ENCODE measurements at places on chromosomes 1 and 21.

GRCh38 chr21:33686386-33686785 is 44.1 kb downstream of the ITSN1 start:
- peak; percentile 67 for DNase-seq

- DNase-seq, result peak; percentile 7
These were observed at the start of gene FAM43B for GRCh38 chr1:20551945-20552727. FAM43B (plus strand) TSS chr1:20552573; CDS start chr1:20552974, 401 bp downstream.

DNA sequence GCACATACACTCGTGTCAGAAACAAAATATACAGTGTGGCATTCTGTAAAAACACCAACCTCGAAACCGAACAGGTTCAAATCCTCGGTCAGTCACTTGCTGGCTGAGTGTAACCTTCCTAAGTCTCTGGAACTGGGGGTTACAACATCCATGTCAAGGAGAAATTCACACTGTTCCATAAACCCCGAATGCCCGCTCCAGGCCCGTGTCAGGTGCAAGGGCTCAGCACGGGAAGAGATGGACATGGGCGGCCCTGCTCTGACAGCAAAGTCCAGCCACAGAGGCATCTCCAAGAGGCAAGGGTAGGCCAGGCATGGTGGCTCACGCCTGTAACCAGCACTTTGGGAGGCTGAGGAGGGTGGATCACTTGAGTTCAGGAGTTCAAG is 79.5 kb downstream of the SLC66A1 start:
- DNase-seq, result no peak

DNA sequence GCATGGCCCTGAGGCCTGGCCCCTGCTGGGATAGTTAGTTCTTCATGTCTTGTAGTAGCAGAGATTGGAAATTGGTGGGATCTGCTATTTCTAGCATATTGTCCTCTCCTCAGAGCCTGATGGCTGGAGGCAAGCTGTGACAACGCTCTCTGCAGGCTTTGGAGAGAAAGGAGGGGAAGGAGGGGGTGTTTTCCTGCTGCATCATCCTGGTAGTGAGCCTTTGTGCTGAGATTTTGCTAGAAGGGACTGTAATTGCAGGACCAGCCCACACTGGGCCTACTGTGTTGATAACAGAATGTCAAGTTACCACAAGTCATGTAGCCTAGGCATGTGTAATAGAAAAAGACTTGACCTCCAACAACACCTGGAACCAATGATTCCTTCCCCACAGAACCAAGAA is 351.0 kb downstream of the SIPA1L2 start:
- no peak for DNase-seq

DNA sequence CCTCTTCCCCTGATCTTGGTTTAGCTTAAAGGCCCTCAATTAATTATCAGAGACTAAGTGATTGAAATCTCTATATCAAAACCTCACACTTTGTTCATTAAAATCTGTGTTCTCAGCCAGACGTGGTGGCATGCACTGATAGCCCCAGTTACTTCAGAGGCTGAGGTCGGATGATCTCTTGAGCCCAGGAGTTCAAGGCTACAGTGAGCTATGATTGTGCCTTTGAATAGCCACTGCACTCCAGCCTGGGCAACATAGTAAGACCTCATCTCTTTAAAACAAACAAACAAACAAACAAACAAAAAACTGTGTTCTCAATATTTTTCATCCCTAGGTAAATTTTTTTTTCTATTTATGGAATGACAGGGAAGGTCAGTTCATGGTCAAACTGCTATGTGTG is 18.7 kb downstream of the TRMT13 start:
- DNase-seq, result no peak

DNA sequence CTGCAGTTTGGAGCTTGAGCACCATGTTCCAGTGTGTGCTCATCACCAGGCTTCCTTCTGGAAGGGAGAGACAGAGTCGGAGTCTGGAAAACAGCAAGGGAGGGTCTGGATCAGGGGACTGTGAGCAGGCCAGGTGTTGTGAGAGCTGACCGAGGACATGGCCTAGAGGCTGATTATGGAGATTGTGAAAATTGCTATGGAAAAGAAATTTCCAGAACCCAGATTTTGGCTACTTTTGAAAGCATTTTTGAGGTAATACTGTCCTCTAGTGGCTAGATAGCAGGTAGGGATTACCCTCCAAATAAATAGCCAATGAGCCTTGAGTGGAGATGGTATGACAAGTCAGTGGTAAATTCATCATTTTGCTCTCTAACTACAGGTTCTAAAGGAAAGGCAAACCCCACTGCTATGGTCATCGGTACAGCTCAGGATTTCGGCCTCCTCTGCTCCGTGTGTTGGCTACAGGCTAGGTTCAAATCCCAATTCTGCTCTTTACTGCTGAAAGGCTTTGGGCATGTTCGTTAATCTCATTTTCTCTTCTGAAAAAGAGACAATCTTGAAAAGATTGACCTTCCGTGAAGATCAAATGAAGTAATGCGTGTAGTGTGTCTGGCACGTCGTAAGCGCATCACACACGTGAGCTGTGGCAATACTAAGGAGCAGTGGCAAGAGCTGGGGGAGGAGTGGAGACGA is 1.0 kb upstream of the HAO2 start:
- peak; percentile 54 for DNase-seq

DNA sequence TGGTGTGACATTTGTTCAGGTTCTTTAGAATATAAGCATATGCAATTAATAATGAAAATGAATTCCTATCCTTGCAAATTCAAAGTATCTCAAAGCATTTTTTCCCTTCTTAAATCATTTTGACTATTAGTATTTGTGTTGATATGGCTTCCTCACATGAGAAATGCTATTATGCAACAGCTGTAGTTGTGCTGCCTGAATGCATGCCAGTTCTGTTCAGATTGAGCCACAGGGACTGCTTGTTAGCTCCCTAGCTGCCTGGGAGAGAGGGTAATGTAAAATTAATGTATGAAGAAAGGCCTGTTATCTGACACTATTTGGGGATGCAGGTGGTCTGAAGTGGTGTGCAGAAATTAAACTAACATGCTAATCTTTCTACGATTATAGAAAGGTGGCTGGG is 45.5 kb downstream of the CACHD1 start:
- DNase-seq, result peak; percentile 11

GRCh38 chr1:202250982-202251381 is 57.4 kb downstream of the LGR6 start:
- no peak for DNase-seq

DNA sequence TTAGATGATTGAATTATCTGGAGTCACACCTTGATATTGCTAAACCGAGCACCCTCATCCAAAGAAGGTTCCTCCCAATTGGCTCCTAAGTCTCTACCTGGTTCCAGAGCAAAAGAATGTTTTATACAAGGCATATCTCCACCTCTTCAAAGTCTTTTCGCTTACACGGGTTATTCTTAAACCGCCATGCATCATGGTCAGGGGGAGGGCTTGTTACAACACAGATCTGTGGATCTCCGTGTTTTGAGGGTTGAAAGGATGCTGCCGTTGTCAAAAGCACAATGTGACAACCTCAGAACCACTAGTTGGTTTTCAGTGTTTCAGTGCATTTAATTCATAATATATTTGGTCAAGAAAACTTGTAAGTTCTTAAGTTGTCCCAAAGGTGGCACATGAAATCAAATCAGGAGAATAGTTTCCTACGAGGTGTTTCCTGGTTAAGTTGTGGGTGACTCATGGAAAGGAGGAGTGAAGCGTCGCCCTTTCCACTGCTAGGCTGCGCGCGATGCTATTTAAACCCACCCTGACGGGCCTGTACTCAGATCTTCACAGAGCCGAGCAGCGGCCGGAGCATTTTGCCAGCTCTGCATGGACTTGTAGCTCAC is 1531.6 kb upstream of the TPTE start:
- no peak for DNase-seq

- no peak for DNase-seq
These were observed 56.0 kb downstream of the SASS6 start for GRCh38 chr1:100076744-100077143.

DNA sequence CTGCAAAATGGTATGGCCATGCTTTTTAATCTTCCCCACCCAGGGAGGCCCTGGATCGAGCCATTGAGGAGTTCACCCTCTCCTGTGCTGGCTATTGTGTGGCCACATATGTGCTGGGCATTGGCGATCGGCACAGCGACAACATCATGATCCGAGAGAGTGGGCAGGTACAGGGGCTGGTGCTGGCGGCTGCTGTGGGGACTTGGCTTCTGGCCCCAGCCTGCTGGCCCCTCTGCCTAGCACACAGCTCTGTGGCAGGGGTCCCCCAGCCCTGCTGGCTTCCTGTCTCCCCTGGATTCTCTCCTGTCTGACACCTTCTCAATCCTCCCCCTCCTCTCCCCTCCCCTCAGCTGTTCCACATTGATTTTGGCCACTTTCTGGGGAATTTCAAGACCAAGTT is 72.4 kb downstream of the PIK3CD start:
- no peak for DNase-seq

DNA sequence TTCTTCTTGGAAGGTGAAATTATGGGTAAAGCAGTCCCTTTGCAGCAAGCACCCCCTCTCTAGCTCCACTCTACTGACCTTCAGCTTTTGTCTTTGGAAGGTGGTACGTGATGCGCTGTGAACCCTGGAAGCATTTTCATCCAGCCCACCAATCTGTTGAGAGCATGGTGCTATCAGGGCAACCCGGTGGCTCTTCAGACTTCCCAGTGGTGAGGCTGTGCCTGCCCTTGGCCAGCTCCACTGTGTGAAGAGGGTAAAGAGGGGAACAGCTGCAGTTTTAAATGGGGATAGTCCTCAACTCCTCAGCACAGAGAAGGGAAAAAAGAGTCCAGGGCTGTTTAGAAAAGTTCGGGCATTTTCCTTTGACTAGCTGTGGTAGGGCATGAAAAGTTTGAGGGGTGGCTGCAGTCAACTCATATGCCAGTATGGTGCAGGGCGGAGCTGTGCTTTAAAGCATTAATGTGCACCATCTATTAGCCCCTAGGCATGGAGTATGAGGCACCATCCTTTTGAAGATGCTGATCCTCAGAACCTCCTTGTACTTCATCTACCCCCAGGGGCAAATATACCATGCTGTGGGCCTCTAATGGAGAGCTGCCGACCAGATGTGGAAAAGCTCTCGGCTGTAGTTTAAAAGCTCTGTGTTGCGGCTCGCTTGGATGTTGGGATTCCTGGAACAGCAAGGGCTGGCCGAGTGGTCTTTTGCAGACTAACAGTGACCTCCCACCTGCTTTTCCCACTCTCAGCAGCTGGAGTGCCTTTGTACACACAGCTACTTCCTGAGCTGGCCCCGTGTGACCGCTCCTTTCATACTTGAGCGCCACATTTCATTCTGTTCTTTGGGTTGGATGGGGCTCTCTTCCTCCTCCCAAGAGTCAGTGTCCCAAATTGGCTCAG is 123.0 kb downstream of the PEX14 start:
- peak; percentile 42 for DNase-seq

DNA sequence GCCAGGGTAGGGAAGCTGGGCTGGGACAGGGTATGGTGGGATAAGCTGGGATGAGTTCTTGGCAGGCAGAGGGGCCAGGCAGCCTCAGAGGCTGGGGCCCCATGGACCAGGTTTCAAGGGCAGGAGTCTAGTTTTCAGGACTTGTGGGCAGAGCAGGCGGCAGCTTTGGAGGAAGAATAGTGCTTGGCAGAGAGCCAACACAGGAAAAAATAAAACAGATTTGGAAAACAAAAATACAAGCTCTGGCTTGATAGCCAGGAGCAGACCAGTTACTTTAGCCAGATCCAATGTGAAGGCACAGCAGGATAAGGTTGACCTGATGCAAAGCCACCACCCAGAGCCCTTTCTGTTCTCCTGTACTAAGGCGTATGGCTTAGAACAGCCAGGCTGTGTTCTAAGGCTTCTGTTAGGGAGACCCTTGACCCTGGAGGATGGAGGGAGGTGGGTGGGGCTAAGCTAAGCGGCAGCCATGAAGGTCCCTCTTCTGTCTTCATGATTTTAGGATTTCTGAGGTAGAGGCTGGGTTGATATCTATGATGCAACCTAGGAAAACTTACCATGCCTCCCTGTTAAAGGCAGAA is 5.5 kb downstream of the TRAF5 start:
- no peak for DNase-seq

DNA sequence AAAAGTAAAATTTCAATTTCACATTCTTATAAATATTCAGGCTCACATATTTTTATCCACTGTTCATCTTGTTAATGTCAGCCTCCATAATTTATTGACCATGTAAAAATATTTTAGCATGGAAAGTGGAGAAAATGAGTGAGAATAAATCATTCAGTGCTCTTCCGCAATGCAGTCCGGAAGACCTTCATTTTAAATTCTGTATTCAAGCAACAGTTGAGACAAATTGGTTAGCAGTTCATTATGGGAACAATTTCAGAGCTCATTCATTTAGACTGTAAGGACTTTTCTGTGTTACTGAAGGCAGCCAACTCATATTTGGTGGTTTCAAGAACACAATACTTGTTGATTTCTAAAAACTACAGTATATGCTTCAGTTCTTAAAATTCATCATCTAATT is 97.8 kb downstream of the TYW3 start:
- no peak for DNase-seq

- DNase-seq, result no peak
These were observed 257.4 kb upstream of the CAMK1G start for GRCh38 chr1:209326076-209326475.

DNA sequence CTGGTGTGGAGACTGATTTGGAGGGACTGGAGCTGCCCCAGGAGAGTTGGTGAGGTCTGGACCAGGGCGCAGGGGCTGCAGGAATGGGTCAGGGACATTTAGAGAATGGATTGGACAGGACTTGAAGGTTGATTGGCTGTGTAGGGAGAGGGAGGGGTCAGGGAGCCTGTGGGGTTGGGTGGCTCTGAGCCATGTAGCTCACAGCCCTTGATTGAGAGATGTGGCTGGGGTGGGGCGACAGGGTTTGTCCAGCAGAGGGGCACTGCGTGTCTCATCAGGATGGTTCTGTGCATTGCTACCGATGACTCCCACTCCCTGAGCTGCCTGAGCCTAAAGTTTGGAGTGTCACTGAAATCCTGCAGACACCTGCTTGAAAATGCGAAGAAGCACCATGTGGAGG is 12.1 kb downstream of the AZIN2 start:
- DNase-seq, result no peak

- DNase-seq, result no peak
These were observed 56.5 kb downstream of the GALNT2 start for GRCh38 chr1:230123280-230124185.

- no peak for DNase-seq
These were observed 84.6 kb upstream of the NEK7 start for GRCh38 chr1:198072177-198072576.

- DNase-seq, result no peak
These were observed 550 bp upstream of the SYT11 start for GRCh38 chr1:155858800-155859233.

GRCh38 chr1:192729500-192729899 is 79.3 kb upstream of the RGS2 start:
- peak; percentile 18 for DNase-seq

- DNase-seq, result no peak
These were observed 69.0 kb downstream of the LEPR start for GRCh38 chr1:65489481-65489880.

GRCh38 chr1:43358121-43358745 is 548 bp upstream of the CDC20 start:
- DNase-seq, result peak; percentile 20

DNA sequence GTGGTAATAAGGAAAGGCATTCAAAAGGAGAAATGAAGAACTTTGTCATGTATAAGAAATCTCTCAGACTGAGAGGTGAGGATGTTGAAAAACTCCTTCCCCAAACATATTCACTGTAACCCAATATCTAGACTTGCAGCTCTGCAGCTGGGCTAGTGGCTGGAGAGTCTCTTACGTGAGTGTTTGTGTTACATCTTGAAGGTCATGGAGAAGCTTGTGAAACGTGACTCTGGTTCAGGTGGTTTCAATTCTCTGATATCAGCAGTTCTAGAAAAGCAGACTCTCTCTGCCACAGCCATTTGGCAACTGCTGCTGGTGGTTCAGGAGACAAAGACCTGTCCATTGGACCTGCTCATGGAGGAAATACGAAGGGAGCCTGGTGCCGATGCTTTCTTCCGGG is 55.0 kb upstream of the EPHA8 start:
- peak; percentile 13 for DNase-seq

- DNase-seq, result no peak
These were observed 111.6 kb downstream of the MATN1 start for GRCh38 chr1:30611741-30612309.

Measured in NCI-H1417 (cell line).